ENCODE measurements at places on chromosomes 5 and 9. TPM values are rescaled to one million over a fixed set of nuclear protein-coding genes. Genes with fewer than 3 reads are reported as not detected.

DNA sequence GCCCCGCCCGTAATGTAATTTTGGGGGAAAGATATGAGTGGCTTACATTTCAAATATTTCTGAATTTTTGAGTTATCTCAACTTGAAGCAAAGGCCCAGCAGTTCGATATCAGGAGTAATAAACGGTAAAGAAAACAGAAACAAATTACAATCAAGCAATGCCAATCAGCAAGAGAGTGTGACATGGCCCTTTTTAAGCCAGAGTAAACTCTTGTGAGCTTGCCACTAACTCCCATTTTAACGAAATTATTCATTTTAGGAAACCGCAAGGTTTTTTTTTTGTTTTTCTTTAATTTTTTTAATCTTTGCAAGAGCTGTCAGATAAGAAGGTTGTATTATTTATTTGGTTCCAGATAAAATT lies 17.6 kb upstream of the CDK7 start:
- H3K4me3 ChIP-seq = peak overlapping the region; percentile 96
- no peaks in the 10 kb centered on the region for H3K27me3 ChIP-seq
- DNase-seq = no peak

DNA sequence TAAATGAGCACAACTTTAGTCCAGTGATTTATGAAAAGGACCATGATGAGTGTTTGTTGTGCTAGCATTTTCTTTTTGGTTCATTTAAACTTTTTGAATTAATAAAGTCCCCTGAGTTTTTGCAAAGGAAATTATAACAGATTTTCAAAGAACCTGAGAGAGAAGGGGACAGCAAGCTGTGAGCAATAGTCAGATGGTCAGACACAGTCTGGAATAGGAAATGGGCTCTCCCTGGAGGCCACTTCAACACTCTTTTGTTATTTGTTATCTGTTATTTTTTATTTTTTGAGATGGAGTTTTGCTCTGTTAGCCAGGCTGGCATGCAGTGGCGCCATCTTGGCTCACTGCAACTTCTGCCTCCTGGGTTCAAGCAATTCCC lies 171.1 kb downstream of the ARHGEF28 start:
- H3K4me1 ChIP-seq = peaks cover 27% of the 10 kb centered on the region
- DNase-seq = no peak
- H3K36me3 ChIP-seq = peaks cover 39% of the 10 kb centered on the region
- H3K4me3 ChIP-seq = no peak overlapping the region
- peak overlapping the region; percentile 87 for H3K27ac ChIP-seq

Gene FAM169A
- 2.7 TPM for total RNA-seq

Gene SOX30
- total RNA-seq = not detected

GRCh38 chr5:57349214-57349613 lies 133.4 kb downstream of the ACTBL2 start:
- no peak for DNase-seq
- H3K36me3 ChIP-seq = no peaks in the 10 kb centered on the region
- H3K27ac ChIP-seq = no peak overlapping the region

- H3K4me3 ChIP-seq = no peak overlapping the region
- H3K27ac ChIP-seq = peak overlapping the region; percentile 24
- DNase-seq = no peak
- H3K27me3 ChIP-seq = no peaks in the 10 kb centered on the region
- no peaks in the 10 kb centered on the region for H3K36me3 ChIP-seq
- H3K4me1 ChIP-seq = peaks cover 10% of the 10 kb centered on the region
Observed at GRCh38 chr5:173789031-173789920, 98.9 kb upstream of the CPEB4 start.

GRCh38 chr5:151905557-151905961 lies 19.1 kb downstream of the GLRA1 start:
- no peaks in the 10 kb centered on the region for H3K36me3 ChIP-seq
- H3K27ac ChIP-seq = peak overlapping the region; percentile 68
- DNase-seq = no peak

DNA sequence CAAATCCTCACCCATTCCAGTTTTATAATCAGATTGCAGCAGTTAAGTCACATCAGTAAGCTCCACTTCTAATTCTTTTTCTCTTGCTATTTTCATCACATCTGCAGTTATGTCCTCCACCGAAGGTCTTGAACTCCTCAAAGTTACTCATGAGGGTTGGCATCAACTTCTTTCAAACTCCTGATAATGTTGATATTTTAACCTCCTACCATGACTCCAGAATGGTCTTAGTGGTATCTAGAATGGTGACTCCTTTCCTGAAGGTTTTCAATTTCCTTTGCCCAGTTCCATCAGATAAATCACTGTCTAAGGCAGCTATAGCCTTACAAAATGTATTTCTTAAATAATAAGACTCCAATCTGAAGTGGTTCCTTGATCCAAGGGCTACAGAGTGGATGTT lies 53.8 kb upstream of the EDIL3 start:
- peaks cover 11% of the 10 kb centered on the region for H3K36me3 ChIP-seq
- peaks cover 33% of the 10 kb centered on the region for H3K4me1 ChIP-seq
- no peak for DNase-seq
- H3K27me3 ChIP-seq = no peaks in the 10 kb centered on the region

- no peak overlapping the region for H3K4me3 ChIP-seq
- H3K27me3 ChIP-seq = peaks cover 18% of the 10 kb centered on the region
- no peaks in the 10 kb centered on the region for H3K36me3 ChIP-seq
- H3K27ac ChIP-seq = no peak overlapping the region
- peaks cover 31% of the 10 kb centered on the region for H3K4me1 ChIP-seq
Observed at GRCh38 chr5:97094579-97095317, 47.7 kb downstream of the LIX1 start.

DNA sequence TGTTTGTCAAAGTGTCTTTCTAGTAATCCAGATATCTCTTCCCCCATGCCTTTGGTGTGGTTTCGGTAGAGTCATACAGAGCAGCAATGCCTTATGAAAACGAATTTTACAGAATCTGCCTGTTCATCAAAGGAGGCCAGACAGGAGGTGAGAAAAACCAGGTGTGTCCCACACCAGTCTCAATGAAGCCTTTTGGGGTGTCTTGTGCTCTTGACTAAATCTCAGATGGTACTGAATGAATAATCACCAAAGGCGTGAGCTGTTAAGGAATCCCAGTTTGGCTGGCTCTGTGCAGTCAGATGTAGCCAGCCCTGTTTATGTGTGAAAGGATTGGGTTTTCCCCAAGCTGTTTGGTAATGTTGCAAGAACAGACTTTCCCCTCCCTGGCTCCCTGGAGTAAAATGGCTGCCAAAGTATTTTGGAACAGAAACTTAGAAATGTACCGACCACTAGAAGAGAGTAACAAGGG lies 70.8 kb upstream of the CDKN2B start:
- H3K4me3 ChIP-seq = no peak overlapping the region
- no peaks in the 10 kb centered on the region for H3K27me3 ChIP-seq
- no peak overlapping the region for H3K27ac ChIP-seq
- H3K4me1 ChIP-seq = peaks cover 19% of the 10 kb centered on the region
- no peaks in the 10 kb centered on the region for H3K36me3 ChIP-seq

All from osteocyte (in vitro differentiated cells).